Stimulated activated CD4-positive, alpha-beta T cell treated with anti-CD3 and anti-CD28 coated beads, TNF-alpha, amount 100 ng/mL, for 1 hour (primary cell): ENCODE measurements at places on chromosomes 1 and 21.

- DNase-seq = no peak
Measured at GRCh38 chr1:93980320-93981273, 71.4 kb upstream of the GCLM start.

GRCh38 chr1:61079898-61080336, 2.4 kb upstream of the NFIA start:
- no peak for DNase-seq

DNA sequence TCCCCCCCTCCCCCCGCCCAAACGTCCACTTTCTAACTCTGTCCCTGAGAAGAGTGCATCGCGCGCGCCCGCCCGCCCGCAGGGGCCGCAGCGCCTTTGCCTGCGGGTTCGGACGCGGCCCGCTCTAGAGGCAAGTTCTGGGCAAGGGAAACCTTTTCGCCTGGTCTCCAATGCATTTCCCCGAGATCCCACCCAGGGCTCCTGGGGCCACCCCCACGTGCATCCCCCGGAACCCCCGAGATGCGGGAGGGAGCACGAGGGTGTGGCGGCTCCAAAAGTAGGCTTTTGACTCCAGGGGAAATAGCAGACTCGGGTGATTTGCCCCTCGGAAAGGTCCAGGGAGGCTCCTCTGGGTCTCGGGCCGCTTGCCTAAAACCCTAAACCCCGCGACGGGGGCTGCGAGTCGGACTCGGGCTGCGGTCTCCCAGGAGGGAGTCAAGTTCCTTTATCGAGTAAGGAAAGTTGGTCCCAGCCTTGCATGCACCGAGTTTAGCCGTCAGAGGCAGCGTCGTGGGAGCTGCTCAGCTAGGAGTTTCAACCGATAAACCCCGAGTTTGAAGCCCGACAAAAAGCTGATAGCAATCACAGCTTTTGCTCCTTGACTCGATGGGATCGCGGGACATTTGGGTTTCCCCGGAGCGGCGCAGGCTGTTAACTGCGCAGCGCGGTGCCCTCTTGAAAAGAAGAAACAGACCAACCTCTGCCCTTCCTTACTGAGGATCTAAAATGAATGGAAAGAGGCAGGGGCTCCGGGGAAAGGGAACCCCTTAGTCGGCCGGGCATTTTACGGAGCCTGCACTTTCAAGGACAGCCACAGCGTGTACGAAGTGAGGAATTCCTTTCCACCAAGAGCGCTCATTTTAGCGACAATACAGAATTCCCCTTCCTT, 158.1 kb downstream of the RUNX1 start:
- DNase-seq = peak; percentile 8

DNA sequence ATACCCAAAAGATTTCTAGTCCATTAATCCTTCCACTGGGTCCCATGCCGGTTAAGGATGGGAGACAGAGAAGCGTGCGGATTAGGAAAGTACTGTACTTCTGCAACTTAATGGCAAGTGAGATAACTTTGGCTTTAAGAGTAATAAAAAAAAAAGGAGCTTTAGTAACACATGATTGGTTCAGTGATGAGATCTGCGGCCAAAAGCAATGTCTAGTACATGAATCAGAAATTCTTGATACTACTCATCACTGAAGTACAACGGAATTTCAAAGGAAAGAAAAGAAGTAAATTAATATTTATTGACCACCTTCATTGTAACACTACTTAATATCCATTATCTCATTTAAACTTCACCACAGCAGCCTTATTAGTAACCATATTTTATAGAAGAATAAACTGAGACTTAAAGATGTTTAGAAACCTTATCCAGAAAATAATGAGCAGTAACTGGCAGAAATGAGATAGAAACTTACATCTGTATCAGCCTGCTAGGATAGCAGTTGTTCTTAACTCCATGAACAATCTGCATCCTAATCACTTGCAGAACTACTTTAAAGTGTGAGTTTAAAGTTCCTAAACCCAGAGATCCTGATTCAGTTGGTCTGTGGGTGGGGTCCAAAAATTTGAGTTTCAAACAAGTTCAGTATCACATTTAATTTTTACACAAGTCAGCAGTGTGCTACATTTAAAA, 14.1 kb upstream of the NUF2 start:
- no peak for DNase-seq

DNA sequence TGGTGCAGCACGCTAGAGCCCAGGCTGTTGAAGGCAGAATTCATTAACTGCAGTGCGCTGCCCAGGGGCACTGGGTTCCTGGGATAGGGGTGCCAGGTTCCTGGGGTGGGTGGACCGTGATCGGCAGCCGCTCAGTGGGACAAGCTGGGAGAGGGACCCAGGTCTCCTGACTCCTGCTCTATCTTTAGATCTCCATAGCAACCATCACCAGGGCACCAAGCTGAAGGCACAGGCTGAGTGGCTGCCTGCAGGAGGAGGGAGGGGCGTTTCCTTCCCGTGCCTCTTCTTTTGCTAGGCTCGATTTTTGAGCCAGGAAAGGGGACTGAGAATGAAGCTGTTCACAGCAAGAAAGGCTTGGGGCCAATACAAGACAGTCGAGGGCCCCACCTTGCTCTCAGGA, 20.9 kb upstream of the CDCP2 start:
- no peak for DNase-seq

- no peak for DNase-seq
Measured at GRCh38 chr1:66357021-66357420, 176.9 kb upstream of the SGIP1 start.

GRCh38 chr1:93774707-93775106, 93.1 kb upstream of the BCAR3 start:
- DNase-seq = no peak

GRCh38 chr1:168301664-168302320, 21.1 kb downstream of the TBX19 start:
- no peak for DNase-seq

DNA sequence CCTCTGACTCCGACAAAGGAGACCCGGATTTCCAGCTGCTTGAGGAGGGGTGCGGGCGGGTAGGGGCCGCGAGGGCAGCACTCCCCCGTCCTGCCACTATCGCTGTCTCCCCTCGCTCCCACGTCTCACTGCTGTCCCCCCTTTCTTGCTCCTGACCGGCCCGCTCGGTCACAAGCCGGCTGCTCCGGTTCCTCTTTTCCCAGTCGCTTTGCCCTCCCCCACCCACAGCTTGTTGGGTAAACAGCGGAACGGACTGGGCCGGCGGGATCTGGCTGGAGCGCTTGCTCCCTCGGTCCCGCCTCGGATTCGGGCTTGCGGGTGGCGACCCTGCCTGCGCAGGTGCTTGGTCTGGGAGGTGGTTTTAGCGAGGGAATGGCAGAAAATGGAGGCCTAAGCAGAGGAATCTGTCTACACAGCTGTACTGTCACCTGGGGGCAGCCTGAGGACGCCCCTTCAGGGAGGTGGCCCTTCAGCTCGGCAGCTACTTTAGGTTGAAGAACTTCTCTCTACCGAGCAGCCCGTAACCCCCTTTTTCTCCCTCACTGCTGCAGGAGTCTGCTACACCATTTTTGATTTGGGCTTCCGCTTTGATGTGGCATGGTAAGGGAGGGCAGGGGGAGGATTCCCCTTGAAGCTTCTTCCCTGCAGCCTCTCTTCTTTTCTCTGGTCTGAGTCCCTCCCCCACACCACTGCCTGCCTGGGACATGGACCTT, 645 bp downstream of the ATP6V0B start:
- no peak for DNase-seq

DNA sequence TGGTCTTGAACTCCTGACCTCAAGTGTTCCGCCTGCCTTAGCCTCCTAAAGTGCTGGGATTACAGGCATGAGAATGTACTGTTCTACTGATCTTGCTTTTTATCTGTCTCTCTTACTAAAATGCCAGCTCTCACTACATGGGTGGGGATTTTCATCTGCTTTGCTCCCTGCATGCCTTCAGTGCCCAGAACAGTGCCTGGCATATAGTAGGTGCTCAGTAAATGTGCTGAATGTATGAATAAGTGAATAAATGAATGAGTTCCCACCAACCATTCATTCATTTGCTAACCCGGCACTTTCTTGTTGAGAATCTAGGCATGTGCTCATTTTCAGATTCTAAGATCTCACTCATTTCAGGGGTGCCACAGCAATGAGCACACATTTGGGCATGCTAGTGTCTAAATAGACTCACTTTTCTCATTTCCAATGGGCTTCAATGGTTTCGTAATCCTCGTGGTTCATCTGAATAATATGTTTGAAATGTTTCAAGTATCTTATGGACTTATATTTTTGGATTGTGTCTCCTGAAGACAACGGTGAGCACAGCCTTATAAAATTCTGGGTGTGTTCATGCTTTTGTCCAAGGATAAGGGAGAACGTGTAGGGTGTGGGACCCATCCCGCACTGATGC, 7.6 kb downstream of the DHRS3 start:
- no peak for DNase-seq

GRCh38 chr21:44437696-44438431, 17.4 kb upstream of the LRRC3 start:
- no peak for DNase-seq

DNA sequence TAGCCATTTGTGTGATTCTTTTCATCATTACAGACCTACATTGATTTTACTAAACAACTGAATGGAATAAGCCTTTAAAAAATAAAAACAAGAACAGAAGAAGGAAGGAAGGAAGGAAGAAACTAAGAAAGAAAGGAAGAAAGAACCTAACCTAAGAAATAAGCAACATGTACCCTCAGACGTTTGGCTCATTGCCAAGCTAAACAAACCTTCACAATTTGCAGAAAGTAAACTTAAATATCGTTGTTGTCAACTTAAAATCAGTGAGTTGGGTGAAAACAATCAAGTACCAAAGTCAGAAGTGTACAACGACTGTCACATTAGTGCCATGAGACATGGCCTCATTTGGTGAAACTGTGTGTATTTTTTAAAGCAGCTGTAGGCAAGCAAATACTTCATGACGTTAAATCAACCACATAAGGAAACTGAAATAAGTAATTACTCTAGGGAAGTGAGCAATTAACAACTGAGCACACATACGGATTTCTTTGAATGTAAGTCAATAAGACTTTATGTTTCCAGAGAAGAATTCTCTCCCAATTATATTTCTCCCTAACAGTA, 313.1 kb upstream of the TMPRSS15 start:
- no peak for DNase-seq

DNA sequence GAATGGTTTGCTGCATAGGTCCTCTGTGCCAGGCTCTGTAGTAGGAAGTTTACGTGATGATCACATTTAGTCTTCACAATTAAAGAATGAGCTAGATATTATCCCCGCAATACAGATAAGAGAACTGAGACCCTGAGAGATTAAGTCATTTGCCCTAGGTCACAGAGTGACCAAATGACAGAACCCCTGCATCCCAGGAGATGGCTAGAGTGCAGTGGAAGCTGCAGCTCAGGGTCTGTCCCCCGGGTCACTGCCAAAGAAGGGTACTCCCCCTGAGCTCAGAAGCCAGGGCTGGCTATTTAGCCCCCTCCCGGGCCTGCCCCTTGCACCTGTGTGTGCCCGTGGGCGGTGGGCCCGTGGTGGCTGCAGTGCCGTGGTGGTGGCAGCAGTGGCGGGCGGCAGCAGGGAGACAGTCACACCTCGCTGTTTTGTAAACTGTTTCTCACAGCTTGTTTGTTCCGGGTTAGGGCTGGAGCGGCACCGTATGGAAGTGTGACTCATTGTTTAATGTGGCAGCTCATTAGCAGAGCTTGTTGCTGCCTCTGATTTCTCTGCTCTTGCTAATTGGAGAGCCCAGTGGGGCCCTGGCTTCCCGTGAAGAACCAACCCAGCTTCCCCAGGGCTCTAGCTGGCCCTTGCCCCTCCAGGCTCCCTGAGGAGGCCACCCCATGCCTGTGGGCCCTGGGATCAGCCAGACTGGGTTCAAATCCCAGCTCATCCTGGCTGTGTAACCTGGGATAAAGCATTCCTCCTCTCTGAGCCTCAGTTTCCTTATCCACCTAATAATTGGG, 19.3 kb upstream of the FOXO6 start:
- DNase-seq = no peak

- DNase-seq = no peak
Measured at GRCh38 chr1:115475901-115476300, 137.9 kb upstream of the NGF start.

GRCh38 chr1:109207467-109208103, 6.1 kb upstream of the SARS1 start:
- no peak for DNase-seq

DNA sequence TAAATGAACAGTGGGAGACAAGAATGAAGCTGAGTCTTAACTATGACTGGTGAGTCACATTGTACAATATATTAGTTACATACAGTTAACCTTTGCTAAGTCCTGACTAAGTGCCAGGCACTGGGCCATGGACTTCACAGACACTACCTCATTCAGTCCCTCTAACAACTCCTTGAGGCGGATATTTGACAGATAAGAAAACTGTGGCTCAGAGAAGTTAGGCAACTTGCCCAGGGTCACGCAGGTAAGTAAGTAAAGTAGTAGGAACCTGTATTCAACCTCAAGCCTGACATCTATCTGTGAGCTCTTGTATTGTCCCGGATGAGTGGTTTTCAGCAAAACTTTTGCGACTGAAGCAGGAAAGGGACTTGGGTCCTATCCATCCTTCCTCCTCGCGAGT, 62.1 kb downstream of the GNG12 start:
- no peak for DNase-seq

DNA sequence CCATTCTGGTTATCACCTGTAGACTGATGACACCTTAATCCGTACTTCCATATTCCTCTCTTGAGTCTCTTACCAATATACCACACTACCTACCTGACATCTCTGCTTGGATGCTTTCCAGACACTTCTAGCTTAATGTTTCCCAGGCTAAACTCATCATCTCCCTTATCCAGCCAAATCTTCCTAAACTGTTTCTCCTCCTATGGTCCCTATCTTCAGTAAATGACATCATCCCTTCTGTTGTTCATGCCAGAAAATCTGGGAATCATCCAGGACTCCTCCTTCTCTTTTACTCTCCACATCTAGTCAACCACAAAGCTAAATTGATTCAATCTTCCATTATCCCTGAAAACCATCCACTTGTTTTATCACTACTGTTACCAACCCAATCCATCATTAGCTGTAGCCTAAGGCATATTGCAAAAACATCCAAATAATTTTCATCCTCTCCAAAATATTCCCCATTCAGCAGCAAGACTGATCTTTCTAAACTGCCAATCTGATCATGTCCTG, 464.1 kb upstream of the BEND5 start:
- no peak for DNase-seq

- DNase-seq = peak; percentile 39
Measured at GRCh38 chr1:35202048-35202719, 9.2 kb upstream of the SFPQ start.

DNA sequence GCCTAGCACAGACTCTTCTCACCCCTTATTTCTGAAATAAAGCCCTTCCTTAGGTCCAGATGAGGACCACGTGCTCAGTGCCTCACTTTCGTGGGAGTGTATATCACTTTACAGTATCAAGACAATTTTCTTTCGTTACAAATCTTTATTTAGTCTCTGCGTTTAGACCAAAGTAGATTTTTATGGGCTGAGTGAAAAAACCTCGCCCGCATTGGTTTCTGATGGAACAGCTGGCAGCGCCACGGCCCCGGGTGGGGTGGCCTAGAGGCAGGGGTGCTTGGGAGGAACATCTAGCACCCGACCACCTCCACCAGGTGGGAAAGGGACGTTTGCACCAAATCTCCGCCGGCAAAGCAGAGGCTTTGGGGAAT, 7.6 kb downstream of the SIM2 start:
- no peak for DNase-seq

GRCh38 chr1:205456868-205457745, 1.3 kb upstream of the BLACAT1 start:
- no peak for DNase-seq
